NCI-H2029 treated with DMSO at 0.1 percent for 48 hours (cell line): ENCODE measurements at places on chromosomes 5 and 9.

GRCh38 chr5:14355391-14355790, 212.2 kb downstream of the TRIO start:
- no peak for DNase-seq

- no peak for DNase-seq
Observed at GRCh38 chr9:29456940-29457339, 1883.7 kb upstream of the C9orf72 start.

DNA sequence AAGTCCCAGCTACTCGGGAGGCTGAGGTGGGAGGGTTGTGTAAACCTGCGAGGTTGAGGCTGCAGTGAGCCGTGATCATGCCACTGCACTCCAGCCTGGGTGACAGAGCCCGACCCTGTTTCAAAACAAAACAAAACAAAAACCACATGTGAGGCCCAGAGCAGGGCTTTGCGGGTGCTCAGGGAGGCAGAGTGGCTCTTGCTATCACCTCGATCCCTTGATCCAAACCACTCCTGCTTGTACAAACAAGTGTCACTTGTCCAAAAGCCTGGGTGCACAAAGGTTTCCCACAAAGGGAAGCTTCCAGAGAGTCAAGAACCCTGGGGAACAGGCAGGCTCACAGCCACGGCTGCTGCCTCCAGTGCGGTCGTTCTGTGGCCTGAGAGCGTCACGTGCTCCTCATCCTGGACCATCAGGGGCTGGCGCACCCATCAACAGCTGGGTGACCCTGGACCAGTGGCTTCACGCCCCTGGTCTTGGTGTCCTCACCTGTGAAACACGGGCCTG, 162.7 kb downstream of the C9orf50 start:
- peak; percentile 18 for DNase-seq

GRCh38 chr5:82905986-82906385, 171.2 kb downstream of the TMEM167A start:
- no peak for DNase-seq

DNA sequence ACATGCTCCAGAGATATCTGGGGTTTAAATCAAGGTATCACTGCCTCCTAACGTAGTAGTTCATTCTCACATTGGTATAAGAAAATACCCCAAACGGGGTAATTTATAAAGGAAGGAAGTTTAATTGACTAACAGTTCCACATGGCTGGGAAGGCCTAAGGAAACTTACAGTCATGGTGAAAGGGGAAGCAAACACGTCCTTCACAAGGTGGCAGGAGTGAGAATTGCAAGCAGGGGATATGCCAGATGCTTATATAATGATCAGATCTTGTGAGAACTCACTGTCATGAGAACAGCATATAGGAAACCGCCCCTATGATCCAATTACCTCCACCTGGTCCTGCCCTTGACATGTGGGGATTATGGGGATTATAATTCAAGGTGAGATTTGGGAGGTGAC, 1280.2 kb upstream of the C9orf72 start:
- DNase-seq, result no peak

DNA sequence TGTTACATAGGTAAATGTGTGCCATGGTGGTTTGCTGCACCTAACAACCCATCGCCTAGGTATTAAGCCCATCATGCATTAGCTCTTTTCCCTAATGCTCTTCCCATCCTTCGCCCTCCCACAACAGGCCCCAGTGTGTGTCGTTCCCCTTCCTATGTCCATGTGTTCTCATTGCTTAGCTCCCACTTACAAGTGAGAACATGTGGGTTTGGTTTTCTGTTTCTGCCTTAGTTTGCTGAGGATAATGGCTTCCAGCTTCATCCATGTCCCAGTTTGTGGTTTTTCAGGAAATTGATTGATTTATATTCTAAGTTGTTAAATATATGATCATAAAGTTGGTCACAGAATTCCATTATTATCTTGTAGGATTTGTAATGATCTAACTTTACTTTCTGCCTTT, 85.3 kb upstream of the CAST start:
- DNase-seq, result no peak

GRCh38 chr9:127950513-127951289, 13.0 kb upstream of the DPM2 start:
- no peak for DNase-seq
